ENCODE measurements at places on chromosomes 4 and X.

DNA sequence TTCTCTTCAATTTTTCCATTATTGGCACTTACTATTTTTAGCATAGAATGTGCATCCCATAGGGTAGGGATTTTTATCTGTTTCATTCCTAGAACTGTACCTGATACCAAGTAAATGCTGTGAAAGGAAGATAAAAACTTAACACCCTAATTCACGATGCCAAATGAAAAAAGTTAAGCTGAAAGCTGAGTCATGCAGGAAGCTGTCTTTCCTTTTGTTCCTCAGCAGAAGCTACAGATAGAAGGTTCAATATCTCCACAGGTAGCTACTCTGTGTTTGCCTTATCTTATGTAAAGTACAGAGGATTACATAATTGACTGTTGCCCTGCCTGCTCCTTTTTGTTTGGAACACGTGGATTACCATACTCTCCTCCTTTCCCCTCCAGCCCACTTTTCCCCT lies 77.0 kb downstream of the LRP2BP start:
- DNase-seq = no peak

DNA sequence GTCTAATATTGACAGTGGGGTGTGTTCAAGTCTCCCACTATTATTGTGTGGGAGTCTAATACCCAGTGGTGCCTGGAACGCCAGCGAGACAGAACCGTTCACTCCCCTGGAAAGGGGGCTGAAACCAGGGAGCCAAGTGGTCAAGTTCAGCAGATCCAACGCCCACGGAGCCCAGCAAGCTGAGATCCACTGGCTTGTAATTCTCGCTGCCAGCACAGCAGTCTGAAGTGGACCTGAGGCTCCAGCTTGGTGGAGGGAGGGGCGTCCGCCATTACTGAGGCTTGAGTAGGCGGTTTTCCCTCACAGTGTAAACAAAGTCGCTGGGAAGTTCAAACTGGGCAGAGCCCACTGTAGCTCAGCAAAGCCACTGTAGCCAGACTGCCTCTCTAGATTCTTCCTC lies 407.3 kb downstream of the DMD start:
- no peak for DNase-seq

GRCh38 chr4:126995235-126995634 lies 637.5 kb upstream of the INTU start:
- DNase-seq = no peak

DNA sequence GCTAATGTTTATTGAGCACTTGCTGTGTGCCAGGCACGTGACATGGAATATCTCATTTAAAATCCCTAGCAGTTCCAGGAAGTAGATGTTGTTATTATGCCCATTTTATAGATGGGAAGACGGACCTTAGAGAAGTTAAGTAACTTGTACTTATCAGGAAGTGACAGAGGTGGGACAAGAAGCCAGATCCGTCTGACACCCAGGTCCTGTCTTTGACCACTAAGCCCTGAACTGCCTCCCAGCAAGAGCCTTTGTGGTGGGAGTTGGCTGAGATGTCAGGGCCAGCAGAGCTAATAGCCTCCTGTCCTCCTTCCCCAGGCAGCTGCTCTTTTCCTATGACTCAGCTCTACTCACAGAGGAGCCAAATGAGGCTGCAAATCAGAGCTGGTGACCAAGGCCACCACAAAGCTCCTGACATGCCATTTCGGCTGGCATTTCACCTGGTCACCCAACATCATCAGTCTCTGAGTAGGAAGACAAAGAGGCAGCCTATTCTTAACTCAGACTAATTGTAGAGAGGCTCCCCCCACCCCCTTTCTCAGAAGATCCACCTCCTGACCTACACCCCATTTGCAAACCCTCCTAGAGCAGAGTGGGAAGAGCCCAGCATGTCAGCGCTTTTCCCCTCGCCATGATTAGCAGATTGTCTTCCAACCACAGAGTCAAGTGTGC lies 175.1 kb upstream of the KIT start:
- DNase-seq = no peak

DNA sequence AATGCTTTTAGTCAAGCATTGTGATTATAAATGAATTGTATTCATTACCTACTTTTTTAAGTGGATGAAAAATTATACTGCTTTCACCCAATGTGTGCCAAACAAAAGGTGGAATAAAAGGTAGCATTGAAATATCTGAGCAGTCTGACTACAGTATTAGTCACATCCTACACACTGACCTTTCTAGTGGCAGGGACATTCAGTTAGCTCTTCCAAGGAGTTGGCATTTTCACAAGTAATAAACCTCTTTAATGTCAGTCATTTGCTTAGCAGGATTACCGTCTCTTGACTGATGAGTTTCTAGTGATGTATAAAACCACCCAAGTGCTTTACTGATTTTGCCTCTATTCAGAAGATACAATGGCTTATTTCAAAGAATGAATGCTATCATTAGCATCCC lies 687.9 kb downstream of the ARAP2 start:
- no peak for DNase-seq

DNA sequence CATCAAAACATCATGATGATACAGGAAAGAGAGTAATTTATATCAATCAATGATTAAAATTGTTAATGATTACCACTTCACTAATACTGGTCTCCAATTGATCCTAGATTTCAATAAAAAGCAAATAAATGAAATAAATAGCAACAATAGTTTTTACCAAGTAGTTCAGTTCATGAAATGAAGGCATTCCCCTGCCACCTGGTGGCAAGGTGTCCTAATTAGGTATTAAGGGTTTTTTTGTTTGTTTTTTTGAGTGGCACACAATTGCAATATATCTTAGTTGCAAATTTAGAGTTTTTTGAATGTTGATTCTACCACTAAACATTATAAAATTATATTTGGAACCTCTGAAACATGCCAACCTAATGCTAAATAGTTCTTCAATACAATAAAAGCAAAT lies 157.4 kb upstream of the PDE5A start:
- no peak for DNase-seq

GRCh38 chr4:139801895-139802294 lies 136.3 kb downstream of the MGST2 start:
- DNase-seq = no peak

DNA sequence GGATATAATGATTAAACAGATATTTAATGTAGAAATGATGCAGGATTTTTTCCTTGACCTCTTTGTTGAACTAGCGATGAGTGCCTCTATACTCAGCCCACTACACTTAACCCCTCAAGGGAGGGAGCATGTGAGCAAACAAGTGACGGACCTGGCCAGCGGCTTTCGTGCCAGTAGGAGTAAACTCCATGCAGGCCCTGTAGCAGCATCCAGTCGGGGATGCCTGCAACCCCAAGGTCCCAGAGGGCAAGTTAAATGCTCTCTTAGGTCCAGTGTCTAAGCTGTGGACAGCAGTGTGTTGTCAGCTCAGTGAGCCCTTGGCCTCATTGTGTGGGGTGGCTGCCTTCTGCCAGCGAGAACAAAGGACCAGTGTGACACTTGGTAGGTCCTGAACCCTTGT lies 708.7 kb downstream of the TECRL start:
- no peak for DNase-seq

GRCh38 chr4:47972181-47972580 lies 44.3 kb downstream of the CNGA1 start:
- peak; percentile 90 for DNase-seq

- peak; percentile 78 for DNase-seq
These were observed 5.3 kb upstream of the OTC start for GRCh38 chrX:38347136-38347535.

Data from suppressor macrophage treated with lipopolysaccharide for 1 hour (primary cell).